Stimulated activated CD4-positive, alpha-beta T cell treated with anti-CD3 and anti-CD28 coated beads, Interleukin-15, amount 100 ng/mL, for 24 hours (primary cell): ENCODE measurements at places on chromosomes 16 and 17.
A peak's percentile ranks its signal among the peaks of the same experiment; 100 is the strongest.

DNA sequence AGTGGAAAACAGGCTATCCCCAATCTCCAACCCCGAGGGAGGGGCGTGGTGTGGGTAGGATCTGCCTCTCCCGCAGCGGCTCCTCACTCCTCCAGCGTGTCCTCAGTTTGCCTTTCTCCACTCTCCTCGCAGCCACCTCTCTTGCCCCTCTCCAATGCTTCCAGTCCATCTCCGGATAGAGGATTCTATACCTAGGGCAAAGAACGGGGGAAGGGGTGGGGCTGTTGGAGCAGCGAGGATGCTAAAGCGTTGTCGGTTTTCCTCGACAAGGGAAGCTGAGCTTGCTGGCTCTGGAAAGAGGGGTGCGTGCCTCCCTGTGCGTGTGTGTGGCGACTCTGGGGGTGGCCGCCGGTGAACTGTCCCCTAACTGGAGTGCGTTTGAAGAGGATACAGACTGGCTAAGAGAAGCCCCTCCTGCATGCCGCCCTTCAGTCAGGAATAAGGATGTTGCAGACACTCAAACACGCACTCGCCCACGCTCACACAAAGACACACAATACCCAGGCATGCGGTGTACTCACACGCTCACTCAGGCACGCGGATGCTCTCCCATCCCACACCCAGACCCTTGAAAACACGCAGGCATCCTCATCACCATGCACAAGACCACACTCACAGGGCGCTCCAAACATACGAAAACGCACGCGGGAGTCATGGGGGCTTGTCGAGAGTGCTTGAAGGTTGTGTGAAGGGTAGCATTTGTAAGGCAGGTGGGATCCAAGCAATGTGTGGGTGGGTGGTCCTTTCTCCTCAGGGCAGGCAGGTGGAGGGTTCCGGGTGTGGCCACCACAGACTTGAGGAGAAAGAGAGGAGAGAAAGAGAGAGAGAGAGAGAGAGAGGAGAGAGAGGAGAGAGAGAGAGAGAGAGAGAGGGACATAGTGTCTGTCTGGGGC is 655 bp upstream of the GPR139 start:
- DNase-seq, result no peak

DNA sequence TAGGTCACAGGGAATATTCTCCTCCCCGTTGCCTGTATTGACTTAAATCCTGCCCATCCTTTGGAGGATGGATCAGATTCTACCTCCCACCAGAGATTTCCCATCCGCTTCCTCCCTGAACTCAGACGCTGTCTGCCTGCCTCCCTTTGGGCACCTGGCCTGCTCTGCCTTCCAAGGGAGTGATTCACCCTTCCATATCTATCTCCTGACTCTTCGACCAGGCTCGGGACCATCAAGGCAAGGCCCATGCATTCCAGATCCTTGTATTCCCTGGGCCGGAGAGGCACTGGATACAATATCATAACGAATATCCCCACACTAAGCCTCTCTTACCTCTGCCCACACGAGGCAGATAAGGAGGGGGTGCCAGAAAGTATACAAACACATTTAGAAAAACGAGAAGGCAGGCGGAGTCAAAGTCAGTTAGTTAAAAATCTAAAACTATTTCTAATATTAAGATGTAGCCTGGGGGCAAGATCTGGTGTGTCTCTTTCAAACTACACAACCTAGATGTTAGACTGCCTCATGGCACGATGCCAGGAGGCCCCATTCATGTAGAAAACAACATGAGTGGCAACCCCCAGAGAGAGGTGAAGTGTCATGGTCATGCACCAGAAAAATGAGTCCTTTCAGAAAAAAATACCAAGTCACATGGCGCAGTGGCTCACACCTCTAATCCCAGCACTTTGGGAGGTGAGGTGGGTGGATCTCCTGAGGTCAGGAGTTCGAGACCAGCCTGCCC is 9.2 kb downstream of the PMP22 start:
- DNase-seq, result no peak

- DNase-seq, result no peak
These were observed 19.6 kb upstream of the SREBF1 start for GRCh38 chr17:17856386-17856785.

DNA sequence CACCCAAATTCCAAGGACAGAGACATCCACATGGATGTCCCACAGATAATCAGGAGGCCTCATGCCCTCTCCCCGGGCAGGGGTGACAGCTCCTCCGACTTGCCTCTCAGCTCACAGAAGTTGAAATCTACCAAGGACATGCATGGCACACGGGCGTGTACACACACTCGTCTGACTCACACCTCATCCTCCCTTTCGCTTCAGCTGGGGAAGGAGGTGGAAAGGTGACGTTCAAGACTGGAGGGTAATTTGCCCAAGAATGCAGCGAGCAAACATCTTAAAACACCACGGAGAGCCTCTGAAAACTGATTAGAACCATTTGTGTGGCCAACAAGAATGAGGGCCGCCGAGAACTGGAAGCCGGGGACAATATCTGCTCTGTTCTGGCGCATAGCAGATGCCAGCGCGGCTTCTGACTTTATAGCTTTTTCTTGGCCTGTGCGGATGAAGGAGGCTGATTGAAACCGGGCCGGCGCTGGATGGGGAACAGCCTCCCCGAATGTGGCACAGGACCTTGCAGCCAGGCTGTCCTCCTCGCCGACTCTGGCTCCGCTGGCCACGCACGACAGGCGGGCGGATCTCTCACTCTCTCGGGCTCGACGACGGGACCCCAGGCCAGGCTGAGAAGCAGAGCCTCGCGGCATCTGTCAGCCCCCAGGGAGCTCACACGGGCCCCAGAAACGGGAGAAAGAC is 100.9 kb downstream of the C16orf95 start:
- no peak for DNase-seq

- DNase-seq, result no peak
These were observed 39.4 kb upstream of the MRC2 start for GRCh38 chr17:62588109-62588508.

DNA sequence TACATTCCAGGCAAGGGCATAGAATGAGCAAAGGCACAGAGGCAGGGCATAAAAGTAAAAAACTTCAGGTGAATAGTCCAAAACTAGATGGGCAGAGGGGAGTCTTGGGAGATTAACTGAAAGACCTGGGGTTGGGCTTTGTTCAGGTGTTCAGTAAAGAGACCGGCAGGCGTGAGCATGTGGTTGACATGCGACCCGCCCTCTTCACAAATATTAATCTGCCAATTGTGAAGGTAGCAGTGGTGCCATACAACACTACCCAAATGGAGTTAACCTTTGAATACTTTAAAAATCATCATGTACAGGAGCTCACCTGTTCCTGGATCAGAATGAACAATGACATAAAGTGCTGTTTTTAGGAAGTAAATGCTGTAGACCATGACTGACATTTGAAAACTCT is 225.5 kb downstream of the LGALS9B start:
- DNase-seq, result no peak

DNA sequence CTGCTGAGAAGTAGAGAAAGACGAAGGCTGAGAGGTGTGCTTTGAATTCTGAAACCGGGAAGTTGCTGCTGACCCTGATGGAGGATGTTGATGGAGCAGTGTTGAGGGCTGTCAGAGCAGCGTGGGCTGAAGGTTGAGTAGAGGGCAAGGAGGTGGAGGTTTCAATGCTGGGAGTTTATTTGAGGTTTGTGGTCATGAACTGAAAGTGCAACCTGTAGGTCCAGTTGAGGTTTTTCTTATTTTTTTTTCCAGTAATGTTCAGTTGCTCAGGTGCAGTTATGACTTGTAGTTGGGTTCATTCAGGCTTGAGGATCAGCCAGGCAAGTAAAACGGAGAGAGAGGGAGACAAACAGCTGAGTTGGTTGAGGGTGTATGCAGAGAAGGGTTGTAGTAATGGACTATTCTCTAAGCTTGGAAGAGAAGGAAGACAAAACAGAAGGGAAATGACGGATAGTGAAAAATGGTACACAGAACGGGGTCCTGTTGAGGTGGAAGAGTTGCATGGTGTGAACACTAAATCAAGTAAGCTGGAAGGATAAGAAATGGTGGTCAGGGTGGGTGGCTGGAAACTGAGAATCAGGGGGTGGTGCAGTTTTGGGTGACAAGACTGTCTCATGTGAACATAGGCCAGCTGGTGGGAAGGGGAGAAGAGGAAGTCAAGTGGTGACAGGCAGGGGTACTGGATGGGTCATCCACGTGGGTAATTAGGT is 8.7 kb upstream of the UBE2G1 start:
- DNase-seq, result peak; percentile 81

DNA sequence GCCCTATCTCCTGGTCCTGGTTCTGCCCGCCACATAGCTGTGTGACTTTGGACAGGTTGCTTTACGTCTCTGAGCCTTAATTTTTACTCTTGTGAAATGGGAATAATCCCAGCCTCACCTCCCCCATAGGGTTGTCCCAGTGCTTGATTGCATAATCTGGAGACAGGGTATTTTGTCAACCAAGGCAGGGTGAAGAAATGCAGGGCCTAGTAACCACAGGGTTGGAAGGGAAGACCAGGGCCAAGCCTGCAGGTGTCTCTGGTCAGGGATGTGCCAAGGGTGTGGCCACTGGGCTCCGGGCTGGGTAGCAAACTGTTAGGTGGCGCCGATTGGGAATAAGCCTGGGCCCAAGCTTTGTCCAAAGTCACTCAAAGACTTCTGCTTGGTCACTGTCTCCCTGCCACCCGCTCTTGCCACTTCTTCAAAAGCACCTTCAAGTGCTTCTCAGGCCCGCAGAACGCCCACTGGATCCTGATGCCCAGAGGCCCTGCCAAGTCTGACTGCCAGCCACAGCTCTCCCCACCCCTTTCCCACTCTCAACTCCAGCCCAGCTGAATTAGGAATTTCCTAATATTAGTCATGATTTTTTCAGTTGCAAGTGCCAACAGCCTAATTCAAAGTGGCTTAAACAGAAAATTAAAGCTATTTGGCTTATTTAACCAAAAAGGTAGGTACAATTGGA is 20.6 kb upstream of the COL1A1 start:
- no peak for DNase-seq

DNA sequence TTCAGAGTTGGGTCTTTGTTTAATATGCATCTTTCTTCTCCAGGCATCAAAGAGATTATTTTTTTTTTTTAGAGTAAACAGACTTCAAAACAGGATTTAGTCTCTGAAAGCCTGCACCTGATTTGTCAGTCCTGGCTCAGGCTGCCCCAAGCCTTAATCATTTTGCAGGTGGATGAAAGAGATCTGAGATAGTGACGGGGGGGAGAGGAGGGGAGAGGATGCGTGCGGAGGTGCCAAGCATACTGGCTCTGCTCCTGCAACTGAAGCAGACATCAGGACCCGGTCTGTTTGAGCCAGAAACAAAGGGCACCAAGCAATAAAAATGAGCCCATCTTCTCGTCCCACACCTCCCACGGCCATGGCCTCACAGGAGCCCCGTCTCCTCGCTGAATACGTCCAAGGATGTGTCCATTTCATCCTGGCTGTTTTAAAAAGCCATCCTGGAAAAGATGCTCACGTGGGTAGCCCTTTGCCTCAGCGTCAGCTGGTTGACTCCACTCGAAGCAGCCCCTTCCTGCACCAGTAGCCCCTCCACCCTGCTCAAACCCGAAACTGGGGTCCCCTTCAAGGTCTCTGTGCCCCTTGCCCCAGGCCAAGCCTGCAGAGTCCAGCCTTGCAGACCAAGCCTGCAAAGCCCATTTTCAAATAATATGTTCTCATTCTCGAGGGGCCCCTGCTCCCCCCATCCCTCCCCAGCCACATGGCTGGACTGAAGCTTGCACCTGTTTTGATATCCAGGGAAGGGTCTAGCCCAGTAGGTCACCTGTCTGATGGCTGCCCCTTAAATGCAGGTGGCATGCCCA is 84.8 kb upstream of the TNRC6C start:
- DNase-seq, result no peak

DNA sequence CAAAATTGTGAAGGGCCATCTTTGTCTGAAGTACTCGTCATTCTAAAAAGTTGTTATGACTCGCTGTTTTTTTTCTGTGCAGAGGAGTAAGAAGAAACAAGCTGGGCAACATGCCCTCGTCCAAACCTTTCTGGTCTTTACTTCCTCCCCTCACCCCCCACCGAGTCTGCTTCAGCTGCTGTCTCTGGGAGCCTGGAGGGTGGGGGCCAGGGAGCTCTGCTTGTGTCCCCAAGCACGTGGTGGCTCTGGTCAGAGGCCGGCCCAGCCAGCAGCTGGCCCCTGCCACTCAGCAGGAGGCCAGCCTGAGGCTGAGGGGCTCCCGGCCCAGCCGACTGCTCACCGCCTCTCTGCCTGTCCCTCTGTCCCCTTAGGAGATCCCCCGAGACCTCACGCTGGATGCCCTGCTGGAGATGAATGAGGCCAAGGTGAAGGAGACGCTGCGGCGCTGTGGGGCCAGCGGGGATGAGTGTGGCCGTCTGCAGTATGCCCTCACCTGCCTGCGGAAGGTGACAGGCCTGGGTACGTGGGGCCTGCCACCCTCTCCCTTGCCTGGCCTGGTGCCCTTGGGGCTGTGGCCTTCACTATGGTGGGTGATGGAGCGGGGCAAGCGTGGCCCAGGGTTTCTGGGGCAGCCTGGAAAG is 53.7 kb upstream of the LGALS9 start:
- no peak for DNase-seq

DNA sequence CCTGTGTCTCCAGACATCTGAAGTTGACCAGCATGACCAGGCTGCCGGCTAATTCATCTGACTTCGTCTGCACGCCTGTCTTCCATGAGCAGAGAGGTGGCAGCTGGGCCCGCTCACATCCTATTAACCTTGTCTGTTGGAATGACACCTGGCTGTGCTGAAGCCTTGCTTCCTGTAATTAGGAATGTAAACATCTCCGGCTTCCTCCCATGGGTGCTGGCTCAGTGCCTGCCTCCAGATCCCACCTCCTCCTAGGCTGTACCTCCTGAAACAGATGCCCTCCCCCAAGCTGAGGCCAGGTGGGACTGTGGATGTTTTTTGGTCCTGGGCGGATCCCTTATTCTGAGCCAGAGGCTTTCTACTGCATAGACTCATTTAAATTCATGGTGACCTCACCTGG is 296.3 kb downstream of the HS3ST4 start:
- no peak for DNase-seq

- DNase-seq, result no peak
These were observed 23.6 kb downstream of the MILR1 start for GRCh38 chr17:64472564-64472963.

DNA sequence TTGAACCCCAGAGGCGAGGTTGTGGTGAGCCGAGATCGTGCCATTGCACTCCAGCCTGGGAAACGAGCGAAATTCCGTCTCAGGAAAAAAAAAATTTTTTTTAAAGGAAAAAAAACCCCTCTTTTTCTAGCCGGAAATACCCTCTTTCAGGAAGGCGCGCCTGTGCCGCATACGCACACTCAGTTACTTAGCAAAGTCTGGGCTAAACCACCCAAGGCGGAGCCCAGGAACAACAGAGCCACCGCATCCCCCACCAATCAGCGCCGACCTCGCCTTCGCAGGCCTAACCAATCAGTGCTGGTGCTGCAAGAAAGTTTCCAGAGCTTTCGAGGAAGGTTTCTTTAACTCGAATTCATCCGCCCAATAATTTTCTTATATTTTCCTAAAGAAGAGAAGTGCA is 510.4 kb downstream of the KCNJ18 start:
- no peak for DNase-seq

GRCh38 chr17:48297825-48298224 is 132.2 kb downstream of the SKAP1 start:
- no peak for DNase-seq

- DNase-seq, result no peak
These were observed 83.8 kb upstream of the PMFBP1 start for GRCh38 chr16:72255786-72256185.

- DNase-seq, result no peak
These were observed 188.1 kb downstream of the IRX5 start for GRCh38 chr16:55118701-55119260.

GRCh38 chr16:89123831-89124100 is 30.1 kb downstream of the ACSF3 start:
- DNase-seq, result no peak
